Activated CD4-positive, alpha-beta T cell treated with anti-CD3 and anti-CD28 coated beads for 4 hours (primary cell): ENCODE measurements at places on chromosomes 6 and 20.

DNA sequence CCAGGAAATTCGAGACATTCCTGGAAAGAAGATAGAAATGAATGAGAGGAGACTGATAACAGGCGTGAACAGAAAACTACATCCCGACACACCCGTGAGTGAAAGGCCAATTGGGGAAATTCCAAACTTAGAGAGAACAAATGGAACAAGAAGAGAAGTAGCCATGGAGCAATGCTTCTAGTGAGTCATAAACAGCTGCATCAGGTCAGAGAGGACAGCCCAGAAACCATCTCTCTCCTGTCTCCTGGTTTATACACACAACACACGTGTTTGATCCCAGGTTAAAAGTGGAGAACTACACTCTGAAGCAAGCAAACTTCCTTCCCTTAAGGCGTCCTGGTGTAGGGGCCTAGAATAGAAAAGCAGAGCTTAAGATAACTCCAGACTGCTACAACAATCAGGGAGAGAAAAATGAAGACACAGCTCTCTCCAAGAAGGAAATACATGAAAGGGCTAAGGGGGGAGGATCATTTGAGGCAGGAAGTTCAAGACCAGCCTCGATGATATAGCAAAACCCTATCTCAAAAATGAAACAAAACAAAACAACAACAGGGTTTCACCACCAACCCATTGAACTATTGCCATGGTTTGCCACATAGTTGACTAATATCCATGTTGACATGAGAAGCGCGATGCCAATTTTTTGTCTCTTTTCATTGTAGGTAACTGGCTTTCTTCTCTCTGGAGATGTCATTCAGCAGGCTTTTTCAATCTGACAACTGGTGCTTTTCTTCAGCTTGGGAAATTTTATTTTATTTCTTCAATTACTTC is 26.9 kb downstream of the NRN1 start:
- DNase-seq: no peak

DNA sequence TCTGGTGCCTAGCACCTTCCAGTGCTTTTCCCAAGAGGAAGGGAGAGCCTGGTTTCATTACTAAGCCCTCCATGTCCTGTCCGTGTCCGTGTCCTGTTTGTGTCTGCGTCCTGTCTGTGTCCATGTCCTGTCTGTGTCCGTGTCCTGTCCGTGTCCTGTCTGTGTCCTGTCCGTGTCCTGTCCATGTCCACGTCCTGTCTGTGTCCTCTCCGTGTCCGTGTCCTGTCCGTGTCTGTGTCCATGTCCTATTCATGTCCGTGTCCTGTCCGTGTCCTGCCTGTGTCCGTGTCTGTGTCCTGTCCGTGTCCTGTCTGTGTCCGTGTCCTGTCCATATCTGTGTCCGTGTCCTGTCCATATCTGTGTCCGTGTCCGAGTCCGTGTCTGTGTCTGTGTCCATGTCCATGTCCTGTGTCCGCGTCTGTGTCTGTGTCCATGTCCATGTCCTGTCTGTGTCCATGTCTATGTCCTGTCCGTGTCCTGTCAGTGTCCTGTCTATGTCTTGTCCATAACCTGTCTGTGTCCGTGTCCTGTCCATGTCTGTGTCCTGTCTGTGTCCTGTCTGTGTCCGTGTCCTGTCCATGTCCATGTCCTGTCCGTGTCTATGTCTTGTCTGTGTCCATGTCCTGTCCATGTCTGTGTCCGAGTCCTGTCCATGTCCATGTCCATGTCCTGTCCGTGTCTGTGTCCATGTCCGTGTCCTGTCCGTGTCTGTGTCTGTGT is 54.4 kb upstream of the BHLHE23 start:
- DNase-seq: no peak

DNA sequence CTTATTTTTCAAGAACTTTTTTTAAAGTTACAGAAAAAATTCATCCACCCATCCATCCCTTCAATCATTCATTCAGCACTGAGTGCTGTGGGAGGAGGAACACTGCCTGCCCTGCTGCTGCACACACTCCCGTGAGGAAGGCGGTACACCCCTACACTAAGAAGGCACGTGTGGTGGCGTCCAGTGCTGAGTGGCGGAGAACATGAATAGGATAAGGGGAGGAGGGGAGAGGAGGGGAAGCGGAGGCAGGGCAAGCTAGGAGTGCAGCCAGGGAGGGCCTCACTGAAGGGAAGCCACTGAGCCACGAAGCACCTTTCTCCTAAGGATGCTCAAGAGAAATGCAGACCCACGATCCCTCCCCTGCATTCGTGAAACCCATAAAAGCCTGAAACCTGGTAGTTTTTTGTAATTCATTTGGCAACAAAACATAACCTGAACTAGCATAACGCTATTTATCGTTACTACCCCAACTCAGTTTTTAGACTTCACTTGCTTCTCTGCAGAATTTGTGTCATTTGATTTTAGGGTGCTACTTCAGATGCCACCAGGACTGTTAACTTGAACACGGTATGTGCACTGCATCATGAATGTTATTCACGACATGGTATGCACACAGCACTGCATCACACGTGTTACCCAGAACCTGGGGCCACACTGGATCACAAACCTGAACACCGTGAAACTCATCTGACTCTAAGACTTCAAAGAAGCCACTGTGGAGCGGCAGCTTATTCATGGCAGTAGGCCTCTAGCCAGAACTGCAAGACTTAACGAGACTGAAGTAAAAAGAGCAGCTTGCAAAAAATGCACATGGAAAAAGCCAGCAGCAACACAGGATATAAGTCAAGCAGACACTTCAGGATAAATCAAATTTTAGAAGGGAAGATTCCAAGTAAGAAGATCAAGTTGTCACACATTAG is 3.5 kb downstream of the RNASET2 start:
- peak; percentile 43 for DNase-seq

DNA sequence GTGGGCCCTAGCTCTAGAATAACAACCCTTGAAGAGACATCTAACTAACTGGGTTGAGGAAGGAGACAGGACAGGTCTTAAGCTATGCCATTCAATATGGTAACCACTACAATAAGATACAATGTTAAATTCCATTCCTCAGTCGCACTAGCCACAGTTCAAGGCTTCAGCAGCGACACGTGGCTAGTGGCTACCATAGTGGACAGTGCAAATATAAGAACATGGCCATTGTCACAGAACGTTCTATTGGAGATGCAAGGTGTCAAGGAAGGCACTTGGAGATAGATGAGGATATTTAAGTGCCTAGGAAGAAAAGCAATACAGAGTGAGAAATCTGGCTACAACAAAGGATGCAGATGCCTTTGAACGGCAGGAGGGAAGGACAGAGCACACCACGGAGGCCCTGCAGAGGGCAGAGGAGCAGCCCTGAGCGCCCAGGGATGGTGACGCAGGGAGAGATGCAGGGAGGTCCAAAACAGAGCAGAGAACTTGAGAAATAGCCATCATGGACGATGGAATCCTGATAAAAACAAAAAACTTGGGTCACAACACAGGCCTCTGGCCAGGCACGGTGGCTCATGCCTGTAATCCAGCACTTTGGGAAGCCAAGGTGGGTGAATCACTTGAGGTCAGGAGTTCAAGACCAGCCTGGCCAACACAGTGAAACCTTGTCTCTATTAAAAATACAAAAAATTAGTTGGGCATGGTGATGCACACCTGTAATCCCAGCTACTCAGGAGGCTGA is 140.7 kb downstream of the ZMYND8 start:
- no peak for DNase-seq

- DNase-seq: no peak
These were observed 5.3 kb downstream of the NAA20 start for GRCh38 chr20:20022498-20022897.

- no peak for DNase-seq
These were observed 171.7 kb upstream of the MAN1A1 start for GRCh38 chr6:119521251-119521650.

DNA sequence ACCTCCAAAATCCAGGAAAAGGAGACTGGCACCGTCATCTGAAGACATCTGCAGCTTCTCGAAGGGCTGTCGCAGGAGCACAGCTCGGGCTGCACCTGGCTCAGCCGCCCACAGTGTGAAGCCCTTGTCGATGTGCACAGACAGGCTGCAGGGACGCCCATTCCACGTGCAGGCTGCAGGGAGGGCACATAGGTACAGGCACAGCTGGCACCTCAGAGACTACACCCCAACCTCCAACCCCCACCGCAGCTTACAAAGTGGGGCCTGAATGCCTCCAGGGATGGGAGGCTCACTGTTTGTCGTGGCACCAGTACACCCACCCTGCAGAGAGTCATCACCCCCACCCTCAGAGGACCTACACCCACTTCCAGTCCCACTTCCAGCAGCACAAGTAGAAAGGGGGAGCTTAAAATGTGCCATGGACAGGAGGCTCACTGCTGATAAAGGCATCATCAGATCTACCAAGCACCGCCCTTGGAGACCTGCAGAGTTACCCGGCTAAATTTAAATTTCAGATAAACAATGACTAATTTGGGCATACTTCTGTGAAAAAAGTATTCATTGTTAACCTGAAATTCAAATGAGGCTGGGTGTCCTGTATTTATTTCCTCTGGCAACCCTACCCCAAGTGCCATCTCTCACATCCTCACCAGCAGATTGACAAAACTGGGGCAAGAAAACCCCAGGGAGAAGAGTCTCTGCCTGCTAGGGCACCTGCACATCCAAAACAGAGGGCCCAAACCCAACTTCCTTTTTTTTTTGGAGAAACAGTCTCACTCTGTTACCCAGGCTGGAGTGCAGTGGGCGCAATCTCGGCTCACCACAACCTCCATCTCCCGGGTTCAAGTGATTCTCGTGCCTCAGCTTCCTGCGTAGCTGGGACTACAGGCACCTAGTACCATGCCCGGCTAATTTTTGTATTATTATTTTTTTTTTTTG is 7.7 kb upstream of the CDK5RAP1 start:
- DNase-seq: no peak

- DNase-seq: no peak
These were observed 13.0 kb upstream of the IER3 start for GRCh38 chr6:30757261-30757904.

DNA sequence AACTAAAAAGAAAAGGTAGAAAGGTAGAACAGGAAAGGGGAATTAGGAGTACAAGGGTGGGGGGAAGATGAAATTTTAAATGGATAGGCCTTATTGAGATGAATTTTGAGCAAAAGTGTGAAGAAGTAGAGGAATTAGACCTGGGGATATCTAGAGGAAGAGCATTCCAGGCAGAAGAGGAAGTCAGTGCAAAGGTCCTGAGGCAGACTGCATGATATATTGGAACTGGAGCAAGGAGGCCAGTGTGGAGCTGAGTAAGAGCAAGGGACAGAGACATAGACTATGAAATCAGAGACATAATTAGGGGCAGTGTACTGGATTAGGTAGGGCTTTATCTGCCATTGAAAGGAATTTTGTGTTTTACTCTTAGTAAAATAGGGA is 40.4 kb downstream of the MAPK14 start:
- no peak for DNase-seq

- peak; percentile 22 for DNase-seq
These were observed 1.2 kb upstream of the RAB22A start for GRCh38 chr20:58308290-58308679.

GRCh38 chr6:46293641-46294316 is 123.0 kb upstream of the ENPP5 start:
- no peak for DNase-seq

GRCh38 chr20:31839782-31840487 is 5.5 kb downstream of the FOXS1 start:
- DNase-seq: no peak

DNA sequence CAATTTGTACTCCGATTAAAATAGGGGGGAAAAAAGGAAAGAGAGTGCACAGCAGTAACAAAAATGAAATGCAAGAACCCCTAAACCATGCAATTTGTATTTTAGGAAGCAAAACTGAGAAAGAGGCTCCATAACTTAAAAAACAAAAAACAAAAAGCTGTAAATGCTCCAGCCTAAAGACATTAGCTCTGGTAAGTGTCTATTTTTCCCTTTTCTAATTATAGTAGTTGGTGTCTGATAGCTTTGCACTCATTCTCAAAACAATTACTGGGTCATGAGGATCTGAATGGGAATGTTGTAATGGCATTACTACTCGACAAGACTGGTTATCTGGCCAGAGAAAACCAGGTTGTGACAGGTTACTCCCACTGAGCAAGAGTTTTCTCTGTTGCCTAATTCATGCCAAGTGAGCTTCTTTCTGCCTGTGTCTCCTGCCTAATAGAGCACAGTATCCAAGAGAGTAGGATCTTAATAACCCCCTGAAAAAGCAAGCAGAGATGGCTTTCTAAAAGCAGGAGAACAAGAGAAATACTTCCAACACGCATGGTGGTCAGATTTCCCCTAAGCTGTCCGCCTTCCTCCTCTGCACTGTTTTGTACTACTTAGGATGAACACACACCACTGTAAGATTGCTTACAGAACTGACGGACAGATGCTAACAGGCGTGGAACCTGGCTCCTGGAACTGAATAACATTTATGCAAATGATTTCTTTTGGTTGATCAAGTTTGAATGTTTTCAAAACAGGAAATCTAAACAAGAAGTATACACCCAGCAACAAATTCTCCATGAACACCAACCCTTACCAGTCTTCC is 86.4 kb downstream of the FKBP5 start:
- no peak for DNase-seq

DNA sequence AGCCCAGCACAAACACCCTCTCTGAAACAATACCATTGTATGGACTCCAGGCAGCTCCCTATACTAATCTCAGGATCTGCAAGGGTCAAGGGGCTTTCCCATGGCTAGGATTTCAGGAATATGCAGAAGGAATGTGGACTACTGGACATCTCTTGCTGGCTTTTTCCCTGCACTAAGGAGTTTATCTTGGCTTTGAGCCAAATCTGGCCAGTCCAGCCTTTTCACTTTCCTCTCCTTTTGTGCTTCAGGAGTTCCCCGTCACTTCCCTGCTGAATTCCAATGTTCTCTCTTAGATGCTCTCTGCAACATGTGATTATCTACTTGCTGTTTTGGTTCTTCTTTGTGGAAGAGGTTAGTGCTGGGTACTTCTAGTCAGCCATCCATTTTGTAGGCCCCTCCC is 568.2 kb downstream of the HDGFL1 start:
- DNase-seq: no peak

GRCh38 chr6:154766288-154766687 is 33.1 kb downstream of the SCAF8 start:
- no peak for DNase-seq

- DNase-seq: no peak
These were observed 8.8 kb downstream of the CDKAL1 start for GRCh38 chr6:20542927-20543602.

DNA sequence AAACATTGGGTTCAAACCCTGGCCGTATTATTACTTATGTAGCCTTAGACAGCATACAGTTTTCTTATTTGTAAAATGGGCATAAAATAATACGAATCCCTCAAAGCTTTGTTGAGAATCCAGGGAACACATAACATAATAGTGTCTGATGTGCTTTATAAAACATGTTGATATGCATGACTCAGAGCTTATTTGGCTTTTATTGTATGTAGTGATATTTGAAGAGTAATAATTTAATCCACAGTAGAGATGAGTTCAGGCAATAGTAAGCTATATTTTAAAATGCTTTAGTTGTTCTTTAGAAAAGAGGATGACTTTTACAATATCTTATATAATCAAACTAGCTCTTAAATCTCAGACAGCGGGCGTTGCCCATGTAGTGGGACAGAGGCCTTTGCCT is 176.4 kb downstream of the SIM1 start:
- DNase-seq: no peak

- no peak for DNase-seq
These were observed 11.3 kb downstream of the SERPINB6 start for GRCh38 chr6:2959909-2960719.

- DNase-seq: no peak
These were observed 16.1 kb downstream of the IP6K3 start for GRCh38 chr6:33730611-33731010.

- DNase-seq: no peak
These were observed 3.1 kb downstream of the FBXL4 start for GRCh38 chr6:98944598-98945081.
